ENCODE measurements at places on chromosomes 12 and 14. TPM values are rescaled to one million over a fixed set of nuclear protein-coding genes. Genes with fewer than 3 reads are reported as not detected.

- no peak for DNase-seq
Observed at GRCh38 chr12:6340745-6341416, 995 bp downstream of the TNFRSF1A start.

DNA sequence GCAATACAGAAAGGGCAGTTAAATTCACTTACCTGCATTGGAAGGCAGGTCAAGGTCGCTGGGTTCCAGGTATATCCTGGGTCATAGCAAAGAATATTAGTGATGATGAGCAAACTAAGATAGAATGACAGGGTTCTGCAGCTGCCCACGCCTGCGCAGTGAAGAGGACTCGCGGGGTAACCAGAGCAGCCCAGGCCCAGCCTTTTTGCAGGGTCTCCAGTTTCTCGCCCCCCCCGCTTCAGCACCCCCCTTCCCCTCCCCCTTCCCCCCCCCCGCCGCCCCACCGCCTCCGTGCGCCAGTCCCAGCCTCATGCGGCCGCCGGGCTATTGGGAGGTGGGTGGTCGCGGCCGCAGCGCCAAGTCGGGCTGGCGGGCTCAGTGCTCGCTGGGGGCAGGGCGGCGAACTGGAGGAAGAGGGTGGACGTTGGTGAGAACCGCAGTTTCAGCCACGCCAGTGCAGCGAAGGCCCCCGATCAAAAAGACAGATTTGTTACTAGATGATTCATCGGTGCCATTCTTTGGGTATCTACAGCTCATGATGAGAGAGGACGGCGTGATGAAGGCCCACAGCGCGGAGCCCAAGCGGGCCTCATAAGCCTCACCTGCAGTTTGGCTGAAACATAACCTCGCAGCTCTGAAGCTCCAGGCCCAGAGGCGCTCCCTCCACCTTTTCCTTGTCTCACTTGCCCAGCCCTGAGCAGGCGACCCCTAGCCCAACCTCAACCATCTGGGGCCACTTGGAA, 20.2 kb downstream of the SLC2A3 start:
- DNase-seq: no peak

DNA sequence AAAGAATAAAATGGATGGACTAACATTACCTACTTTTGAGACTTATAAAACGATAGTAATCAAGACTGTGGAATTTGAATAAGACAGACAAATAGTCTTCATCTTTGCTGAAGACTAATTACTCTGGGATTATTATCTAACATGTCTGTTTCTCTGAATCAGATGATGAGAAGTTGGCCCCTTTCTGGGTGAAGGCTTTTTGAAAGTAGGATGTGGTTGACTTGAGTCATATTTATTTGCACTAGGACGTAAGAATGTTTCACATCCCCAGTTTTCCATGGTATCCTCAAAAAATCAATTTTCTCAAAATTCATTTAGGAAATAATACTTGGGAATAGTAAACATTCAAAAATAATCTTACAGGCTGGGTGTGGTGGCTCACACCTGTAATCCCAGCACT, 31.8 kb downstream of the PKP2 start:
- DNase-seq: no peak

DNA sequence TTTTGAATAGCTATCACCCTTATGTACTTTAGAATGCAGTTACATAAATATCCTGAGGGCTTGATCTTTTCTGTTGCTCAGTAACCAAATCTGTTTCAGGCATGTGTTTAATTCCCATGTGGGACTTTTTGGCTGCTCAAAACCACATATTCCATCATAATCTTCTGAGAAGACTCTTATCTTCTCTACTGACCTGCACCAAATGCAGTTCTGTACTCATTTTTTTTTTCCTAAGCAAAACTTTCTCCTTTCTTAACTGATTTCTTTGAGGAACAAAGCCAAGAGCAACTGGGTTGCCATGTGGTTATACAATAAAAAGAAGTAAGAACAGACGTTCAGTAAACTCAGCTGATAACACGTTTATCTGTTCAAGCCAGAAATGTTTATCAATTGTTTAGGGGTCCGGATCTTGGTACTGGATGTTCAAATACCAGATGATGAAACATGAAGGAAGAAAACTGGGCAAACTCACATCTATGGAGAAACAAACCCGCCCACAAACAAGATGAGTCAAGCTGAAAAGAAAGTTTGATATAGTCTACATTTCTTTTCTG, 50.1 kb downstream of the TMEM132C start:
- DNase-seq: no peak

DNA sequence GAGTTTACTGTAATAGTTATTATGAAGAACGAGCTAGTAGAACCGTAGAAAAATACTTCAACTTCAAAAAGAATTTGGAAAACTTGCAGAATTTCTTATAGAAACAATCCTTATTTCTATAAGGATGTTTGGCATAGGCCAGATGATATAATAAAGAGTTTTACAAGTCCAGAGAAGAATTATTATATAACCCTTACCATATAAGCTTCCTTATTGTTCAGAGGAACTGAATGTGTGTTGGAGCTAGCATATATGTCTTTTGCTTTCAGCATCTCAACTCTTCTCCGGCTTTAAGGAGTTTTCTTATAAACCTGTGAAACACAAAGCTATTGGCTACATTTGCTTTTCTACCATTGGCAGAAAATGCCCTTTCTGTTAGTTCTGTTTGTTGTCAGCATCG, 178.0 kb upstream of the E2F7 start:
- DNase-seq: no peak

Gene KRT83
- not detected for total RNA-seq

GRCh38 chr14:66240105-66240504, 246.1 kb upstream of the CCDC196 start:
- DNase-seq: no peak

Gene DHRS7
- 71.4 TPM for total RNA-seq

GRCh38 chr14:105629886-105630215, 103.5 kb downstream of the TMEM121 start:
- no peak for DNase-seq

GRCh38 chr12:127191129-127191528, 1075.8 kb upstream of the TMEM132C start:
- no peak for DNase-seq

DNA sequence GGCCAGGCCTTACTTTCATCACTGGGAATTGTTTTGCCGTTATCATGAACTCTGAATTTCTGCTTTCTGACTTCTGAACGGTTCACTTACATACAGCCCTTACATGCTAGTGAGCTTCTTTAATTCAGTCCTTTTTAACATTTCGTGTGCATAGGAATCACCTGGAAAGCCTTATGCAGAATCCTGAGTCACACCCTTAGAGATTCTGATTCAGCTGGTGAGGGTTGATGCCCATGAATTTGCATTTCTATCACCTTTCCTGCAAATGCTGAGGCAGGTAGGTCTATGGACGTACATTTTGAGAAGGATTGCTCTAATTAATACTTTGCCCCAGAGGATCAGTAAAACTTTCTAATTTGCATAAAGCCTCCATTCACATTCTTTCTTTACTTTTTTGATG, 44.0 kb downstream of the PPHLN1 start:
- no peak for DNase-seq

Gene GLTP
- total RNA-seq: 66.0 TPM

DNA sequence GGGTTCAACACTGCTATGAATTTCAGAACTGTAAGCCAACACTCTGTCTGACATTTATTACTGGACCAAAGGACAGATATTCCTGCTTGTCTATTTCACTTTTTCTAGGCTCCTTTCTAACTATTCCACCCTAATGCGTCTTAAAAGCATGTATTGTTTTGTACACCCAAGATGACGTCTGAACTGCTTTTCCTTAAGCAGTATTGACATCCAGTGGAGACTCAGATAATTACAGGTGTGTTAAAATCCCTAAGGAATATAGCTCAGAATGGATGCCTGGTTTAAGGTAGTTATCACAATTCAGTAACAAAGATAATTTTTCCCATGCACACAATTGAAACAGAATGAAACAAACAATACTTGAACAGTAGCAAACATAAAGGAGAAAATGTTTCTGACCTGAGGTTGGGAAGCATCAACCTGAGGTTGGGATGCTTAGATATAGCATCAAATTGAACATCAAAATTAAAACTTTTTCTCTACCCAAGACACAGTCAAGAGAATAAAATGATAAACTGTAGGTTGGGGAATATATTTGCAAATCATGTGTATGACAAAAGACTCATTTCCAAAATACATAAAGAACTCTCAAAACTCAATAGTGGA, 93.7 kb upstream of the PTPRR start:
- DNase-seq: peak; percentile 20

- no peak for DNase-seq
Observed at GRCh38 chr12:19261773-19262172, 132.2 kb downstream of the PLEKHA5 start.

- no peak for DNase-seq
Observed at GRCh38 chr14:53670701-53671100, 285.9 kb downstream of the BMP4 start.

Gene ANO6
- 73.8 TPM for total RNA-seq

Gene PMEL
- total RNA-seq: 0.33 TPM

GRCh38 chr12:128326406-128326805, 59.4 kb downstream of the TMEM132C start:
- no peak for DNase-seq

DNA sequence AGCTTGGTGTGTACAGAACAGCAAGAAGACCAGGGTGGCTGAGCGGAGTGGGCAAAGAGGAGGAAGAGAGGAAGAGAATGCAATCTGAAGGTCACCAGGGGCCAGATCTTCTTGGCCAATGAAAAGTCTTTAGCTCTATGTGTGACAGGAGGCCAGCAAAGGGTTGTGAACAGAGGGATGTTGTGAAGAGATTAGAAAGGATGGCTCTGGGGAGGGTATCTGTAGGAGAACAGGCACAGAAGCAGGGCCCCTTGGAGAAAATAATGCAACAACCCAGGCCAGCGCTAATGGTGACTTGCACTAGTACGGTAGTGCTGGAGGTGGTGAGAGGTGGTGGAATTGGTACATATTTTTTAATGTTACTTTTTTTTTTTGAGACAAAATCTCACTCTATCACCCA, 97.2 kb downstream of the NT5DC3 start:
- no peak for DNase-seq

GRCh38 chr12:129997239-129997638, 93.4 kb upstream of the TMEM132D start:
- DNase-seq: no peak

GRCh38 chr14:73829071-73829470, 22.6 kb upstream of the PTGR2 start:
- DNase-seq: no peak

Gene YBX3
- 290 TPM for total RNA-seq

Gene STAB2
- total RNA-seq: not detected

Gene WSCD2
- not detected for total RNA-seq

All from pulmonary artery endothelial cell (primary cell).